Hair follicle dermal papilla cell (primary cell): ENCODE measurements at places on chromosomes 4 and X. TPM values are rescaled to one million over a fixed set of nuclear protein-coding genes. Genes with fewer than 3 reads are reported as not detected.

The TLL1 gene
- 0.97 and 1.5 TPM in 2 replicates for total RNA-seq

The AFF2 gene
- total RNA-seq, result 0.97 and 2.4 TPM in 2 replicates

The MAGEA8 gene
- total RNA-seq, result not detected in 2 replicates

The PNCK gene
- total RNA-seq, result 0.65 TPM in 1 of 2 replicates, not detected in the other

The IL9R gene
- total RNA-seq, result not detected in 2 replicates

The USP27X gene
- total RNA-seq, result 3.6 and 3.9 TPM in 2 replicates

The ADGRL3 gene
- total RNA-seq, result 0.36 and 1.9 TPM in 2 replicates

The PROM1 gene
- under 0.01 and 0.12 TPM in 2 replicates for total RNA-seq
